ENCODE measurements at places on chromosomes 16 and 17.

DNA sequence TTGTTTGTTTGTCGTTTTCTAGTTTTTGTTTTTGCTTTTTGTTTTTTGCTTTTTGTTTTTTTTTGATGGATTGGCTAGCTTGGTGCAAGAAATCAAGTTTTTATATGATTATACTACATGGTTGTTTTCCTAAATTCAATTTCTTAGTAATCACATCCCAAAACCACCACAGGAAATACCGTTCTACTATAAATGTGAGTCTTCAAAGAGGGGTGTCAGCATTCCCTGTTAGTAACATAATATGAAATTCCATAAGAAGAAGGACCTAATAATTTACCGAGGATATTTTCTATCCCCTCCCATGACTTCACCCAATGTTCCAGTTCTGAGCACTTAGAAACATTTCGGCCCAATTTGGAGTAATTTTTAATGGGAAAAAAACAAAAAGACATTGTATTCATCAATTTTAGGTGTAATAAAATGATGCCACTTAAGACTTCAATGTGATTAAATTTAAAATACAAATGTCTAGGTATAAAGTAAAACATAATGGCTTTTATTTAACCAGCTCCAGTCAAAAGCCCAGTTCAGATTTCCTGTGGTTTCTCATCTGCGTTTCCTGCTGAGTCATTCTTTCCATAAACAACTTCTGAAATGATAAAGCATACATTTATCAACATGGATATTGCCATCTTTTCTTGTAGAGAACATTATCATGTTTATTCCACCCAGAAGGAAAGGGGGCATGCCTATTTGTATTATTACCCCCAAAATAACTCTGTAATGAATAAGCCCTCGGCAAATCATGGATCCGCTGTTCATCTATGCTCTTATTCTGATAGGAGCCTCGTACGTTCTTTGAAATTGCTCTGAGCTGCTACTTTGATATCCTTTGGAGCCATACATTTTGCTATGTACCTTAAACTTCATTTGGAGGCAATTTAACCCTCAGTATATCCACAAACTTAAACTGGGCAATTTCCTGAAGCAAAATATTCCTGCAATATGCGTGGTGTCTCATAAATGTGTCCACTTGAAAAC lies 28.1 kb downstream of the HSBP1 start:
- DNase-seq: peak; percentile 90

DNA sequence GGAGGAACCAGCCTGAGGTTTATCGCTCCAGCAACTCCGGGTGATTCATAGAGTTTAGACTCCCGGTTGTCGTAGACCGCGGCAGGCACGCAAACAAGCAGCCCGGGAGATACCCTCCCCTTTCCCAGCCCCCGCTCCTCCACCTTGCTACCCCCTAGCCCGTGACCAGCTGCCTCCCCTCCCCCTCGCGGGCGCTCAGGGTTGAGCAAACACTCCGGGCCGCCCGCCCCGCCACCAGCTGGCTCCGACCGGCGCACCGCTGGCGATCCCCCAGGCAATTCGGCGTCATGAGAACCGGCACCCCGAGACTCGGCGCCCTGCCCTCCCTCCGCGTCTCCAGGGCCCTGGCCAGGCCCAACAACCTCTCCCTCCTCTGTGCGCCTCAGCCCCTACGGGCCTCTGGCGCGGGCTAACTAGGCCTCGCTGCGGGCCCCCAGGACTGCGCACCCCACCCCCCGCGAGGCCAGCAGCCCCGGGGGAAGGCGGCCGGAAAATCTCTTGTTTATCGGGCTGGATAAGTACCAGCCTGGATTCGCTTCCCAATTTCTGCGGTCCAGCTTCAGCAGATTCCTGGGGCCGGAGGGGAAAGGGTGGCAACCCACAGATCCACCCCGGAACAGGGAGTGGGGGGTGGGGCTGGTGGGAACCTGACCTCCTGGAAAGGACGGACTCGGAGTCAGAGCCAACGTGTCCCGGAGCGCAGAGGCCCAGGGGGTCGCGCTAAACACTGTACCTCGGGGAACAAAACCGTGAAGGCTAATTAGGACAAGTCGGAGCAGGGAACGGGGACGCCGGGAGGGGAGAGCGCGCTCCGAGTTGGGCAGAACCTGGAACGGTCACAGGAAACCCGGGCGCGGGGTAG lies 951 bp upstream of the GPRC5C start:
- peak; percentile 71 for DNase-seq

DNA sequence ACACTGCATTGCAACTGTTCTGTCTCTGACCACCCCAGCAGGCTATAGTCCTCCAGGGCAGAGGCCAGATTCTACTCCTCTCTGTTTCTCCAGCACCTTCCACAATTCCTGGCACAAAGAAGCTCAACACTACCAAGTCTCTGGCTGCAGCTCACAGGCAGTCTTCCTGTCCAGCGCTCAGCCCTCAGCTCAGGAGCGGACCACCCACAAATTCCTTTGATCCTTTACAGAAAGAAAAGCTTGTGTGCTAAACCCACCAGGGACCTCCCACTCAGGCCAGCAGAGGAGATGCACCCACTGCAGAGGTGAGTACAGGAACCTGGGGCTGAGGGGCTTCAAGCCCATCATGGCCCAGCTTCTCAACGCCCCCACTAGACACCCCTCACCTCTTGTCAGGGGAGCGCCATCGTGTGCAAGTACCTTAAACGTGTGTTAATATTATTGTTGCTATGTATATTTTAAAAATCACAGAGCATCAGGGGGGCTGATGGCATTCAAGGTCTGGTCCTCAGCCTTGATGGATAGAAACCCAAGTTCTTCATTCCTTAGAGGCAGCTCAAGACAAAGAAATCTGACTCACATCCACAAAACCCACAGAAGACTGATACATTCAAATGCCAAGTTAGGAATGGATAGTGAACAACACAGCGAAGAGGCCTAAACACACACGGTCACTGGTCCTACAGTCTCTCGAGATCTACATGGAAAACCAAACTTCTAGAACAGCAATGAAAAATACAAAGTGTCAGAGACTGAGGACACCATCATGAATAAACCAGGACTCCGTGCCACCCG lies 8.4 kb downstream of the HSDL1 start:
- peak; percentile 29 for DNase-seq

- peak; percentile 93 for DNase-seq
Measured at GRCh38 chr16:30567991-30568638, 3.4 kb downstream of the ZNF688 start.

- DNase-seq: no peak
Measured at GRCh38 chr16:85483424-85483823, 129.7 kb upstream of the GSE1 start.

DNA sequence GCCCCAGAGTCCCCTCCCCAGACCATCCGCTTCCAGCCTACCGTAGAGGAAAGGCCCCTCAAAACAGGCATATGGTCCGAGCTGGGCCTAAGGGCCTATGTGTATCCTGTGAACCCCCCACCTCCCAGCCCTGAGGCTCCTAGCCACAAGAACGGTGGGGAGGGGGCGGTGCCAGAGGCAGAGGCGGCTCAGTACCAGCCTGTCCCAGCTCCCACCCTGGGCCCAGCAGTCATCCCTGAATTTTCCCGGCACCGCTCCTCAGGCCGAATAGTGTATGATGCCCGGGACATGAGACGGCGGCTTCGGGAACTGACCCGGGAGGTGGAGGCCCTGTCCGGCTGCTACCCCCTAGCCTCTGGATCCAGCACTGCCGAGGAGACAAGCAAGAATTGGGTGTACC lies 1.1 kb downstream of the SPEM1 start:
- DNase-seq: no peak

DNA sequence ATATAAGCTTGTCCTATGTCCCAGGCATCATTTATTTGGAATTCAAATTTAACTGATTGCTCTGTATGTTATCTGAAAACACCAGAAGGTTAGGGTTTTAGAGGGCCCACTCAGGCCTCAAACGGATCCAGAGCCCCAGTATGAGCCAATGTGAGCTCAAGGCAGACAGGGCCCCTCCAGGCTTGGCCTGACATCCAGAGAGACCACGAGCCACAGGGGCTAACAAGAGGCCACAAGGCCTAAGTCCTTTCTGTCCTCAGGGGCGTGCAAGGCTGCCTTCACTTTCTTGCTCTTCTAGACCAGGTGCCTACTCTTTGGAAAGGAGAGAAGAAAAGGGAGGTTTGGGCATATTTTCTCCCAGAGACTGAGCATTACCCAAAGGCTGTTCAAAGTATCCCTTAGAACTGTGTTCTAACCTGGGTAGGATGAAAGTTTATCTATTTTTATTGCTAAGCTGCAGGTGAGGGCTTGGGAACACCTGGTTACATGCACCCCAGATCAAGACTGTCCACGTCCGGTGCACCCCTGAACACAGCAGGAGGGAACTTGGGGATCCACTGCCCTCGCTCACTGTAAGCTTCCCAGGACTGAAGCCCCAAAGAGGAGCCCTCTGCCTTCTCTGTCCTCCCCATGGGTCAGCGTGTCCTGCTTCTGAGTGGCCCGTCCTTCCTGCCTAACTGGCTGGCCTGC lies 1.5 kb upstream of the ENGASE start:
- DNase-seq: no peak

GRCh38 chr16:22321340-22322001 lies 24.3 kb downstream of the POLR3E start:
- peak; percentile 77 for DNase-seq

DNA sequence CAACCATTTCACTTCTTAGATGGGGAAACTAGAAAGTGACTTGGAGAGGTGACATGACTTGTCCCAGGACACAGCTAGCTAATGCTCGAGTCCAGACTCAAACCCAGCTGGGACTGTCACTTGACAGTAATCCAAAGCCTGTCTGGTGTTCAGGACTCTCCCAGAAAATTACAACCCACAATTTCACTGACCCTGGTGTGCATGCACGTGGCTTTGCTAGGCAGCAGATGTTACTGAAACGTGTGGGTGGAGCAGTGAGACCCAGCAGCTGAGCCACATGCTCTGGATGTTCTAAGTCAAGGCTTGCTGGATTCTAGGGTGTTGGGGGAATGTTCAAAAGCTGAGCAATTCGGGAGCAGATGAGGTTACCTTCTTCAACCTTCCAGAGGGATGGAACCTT lies 364.6 kb downstream of the GRIN2A start:
- no peak for DNase-seq

Data from iris pigment epithelial cell (primary cell).